Fibroblast of mammary gland (primary cell): ENCODE measurements at places on chromosomes 7 and 10.

- no peak for DNase-seq
These were observed 8.7 kb upstream of the JMJD1C start for GRCh38 chr10:63474488-63474887.

DNA sequence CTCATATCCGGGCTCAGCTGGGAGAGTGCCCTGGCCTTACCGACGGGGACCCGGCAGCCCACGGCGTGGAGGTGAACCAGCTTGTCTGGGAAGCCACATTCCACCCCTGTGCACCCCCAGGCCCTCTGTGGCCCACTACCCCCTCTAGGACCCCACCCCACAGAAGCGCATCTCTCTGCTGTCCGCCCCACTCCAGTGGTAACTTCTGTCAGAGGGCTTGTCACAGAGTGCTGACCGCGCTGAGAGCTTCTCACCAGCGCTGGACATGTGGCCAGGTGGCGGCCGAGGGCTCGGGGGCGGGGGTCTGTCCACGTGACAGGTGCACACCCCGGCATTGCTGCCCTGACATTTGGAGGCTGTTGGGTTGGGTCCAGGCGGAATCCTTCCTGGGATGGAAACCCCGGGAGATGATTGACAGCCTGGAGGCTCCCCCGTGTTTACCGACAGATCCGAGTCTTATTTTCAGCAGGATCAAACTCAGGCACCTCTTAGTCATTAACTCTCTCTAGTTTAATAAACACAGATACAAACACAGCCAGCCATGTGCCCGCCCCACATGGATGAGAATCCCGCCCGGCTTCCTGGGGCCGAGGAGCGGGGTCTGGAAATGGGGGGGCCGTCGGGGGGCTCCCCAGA, 5.1 kb downstream of the ELFN1 start:
- DNase-seq, result no peak

DNA sequence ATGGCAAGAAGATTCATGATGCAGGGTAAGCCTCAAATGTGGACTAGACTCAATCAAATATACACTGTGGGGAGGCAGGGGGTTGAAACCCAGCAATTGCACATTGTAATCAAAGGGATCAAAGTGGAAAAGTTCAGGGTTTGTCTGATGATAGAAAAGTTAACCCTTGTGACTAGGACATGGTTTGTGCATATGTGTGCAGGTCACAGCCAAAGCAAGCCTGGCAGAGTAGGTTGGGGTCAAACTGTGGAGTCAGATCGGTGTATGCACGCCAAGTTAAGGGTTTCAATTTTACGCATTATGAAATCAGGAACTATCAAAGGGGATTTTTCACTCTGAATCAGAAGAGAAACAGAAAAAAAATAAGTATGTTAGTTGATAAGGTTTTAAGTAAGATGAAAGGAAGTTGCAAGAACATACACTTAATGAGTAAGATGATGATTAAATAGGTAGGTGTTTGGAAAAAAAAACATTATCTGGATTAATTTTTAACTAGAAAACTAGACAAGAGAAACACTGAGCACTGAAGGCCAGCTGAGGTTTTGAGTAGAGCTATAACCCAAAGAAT, 188.3 kb downstream of the DGKB start:
- no peak for DNase-seq

- no peak for DNase-seq
These were observed 98.1 kb downstream of the TCF7L2 start for GRCh38 chr10:113047963-113048781.

- DNase-seq, result no peak
These were observed 16.8 kb downstream of the LAT2 start for GRCh38 chr7:74226633-74227032.

GRCh38 chr7:144786079-144786478, 49.8 kb downstream of the TPK1 start:
- DNase-seq, result no peak

DNA sequence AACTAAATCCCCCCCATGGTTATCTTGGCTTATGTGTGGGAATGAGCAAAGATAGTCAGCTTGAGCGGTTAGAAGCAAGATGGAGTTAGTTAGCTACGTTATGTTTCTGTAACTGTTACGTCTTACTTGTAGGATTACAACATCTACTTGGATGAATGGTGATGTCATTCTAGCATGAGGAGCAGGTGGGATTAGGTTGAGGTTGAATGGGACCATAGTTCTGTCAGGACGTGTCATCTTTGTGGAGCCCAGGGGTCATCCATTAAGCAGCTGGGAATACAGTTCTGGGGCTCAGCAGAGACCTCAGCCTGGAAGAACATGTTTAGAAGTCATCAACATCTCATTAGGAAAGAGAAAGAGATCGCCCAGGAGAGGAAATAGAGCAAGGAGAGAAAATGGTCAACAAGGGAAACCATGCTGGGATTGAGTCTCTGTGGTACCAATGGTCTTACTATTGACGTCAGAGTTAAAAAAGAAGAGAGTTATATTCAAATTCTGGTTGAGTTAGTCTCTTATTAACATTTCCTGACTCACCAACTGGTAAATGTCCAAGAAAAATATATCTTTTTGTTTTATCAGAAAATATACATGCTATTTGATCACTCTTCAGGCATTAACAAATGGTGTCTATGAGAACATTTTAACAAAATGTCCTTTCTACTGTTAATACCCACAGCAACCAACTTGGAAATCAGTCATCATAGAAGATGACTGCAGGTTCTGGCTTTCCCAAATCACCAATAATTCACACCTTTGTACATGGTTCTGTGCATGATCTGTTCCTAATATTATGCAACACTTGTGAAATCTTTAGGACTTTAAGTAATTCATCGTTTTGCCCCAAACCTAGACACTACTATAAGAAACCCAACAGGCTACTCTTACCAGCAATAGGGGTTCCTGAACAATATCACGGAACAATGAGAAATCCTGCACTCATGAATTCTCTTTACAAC, 96.9 kb downstream of the KIAA1217 start:
- DNase-seq, result peak; percentile 51

DNA sequence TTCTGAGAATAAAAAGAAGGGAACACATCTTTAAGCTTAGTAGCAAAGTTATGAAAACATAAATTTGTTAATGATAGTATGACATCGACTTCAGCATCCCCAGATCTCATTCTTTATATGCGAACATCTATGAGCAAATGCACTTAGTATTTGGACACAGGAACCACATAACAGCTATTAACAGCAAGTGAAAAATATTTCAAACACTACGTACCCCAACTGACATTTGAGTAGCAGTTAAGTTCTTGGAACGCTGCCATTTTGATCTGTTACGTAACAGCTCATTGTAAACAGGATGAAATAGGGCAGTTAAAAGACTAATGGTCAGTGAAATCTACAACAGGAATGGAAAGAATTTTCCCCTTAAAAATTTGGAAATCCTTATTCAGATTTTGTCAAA, 428.9 kb downstream of the TNS3 start:
- peak; percentile 91 for DNase-seq

DNA sequence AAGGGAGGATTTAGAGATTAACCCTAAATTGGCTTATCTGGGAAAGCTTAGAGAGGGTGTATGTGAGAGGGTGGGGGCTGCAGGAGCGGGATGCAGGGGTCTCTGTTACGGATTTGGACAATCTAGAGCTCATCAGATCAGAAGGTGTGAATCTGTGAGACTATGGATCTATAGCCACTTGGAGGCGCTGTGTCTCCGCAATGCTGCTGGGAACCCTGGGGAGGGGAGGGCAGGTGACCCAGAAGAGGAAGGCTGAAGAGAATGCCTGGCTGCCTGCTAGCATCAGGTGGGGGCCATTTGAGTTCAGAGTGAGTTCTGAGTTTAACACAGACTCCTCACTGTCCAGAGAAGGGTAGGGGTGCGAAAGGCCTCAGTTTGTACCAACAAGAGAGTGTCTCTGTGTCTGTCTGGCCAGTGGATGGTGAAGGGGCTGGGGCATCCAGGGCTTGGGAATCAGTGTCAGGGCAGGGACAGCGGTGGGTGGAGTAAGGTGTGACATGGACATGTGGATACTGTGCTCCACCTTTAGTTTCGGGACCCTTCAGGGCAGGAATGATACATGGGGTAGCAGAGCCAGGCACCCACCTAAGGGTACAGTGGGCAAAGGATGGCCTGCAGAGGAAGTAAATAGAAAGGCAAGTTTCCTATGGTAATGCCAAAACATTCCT, 187.3 kb upstream of the PRSS58 start:
- no peak for DNase-seq

DNA sequence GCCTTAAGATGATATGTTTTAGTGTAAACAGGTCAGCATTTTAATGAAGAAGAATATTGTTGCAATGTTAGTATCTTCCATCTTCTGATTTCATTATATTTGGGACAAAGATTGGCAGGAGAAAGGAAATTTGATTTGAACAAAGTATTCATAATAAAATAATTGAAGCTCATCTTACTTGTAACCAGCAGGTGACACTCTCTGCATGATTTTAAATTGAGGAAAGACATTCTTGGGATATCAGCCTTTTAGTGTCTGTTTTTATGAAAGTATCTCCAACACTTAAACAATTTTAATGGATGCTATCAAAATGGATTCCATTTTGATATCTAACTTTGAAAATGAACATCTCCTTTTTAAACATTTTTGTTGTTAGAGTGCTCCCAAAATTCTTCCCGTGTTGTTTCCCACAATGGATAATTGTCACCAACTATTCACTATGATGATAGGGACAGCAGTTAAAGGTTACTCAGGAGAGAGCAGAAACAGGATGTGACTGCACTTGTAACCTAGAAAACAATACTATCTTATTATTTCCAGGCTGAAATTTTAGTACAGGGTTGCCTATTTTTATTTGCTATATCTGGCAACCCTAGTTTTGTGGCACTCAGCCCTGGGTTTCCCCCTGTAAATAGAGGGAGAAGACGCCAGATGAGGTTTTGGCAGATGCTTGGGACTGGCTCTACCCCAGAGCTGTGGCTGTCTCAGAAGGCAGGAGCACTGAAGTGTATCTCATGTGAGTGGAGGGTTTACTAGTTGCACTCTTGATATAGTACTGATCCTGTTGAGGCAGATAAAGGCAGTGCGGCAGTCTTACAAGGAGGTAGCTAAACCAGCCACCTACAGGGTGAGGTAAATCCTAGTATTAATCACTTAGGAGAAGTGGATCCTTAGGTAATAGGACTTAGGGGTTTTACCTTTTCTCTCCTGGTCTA, 31.0 kb upstream of the ABCB4 start:
- DNase-seq, result peak; percentile 34

DNA sequence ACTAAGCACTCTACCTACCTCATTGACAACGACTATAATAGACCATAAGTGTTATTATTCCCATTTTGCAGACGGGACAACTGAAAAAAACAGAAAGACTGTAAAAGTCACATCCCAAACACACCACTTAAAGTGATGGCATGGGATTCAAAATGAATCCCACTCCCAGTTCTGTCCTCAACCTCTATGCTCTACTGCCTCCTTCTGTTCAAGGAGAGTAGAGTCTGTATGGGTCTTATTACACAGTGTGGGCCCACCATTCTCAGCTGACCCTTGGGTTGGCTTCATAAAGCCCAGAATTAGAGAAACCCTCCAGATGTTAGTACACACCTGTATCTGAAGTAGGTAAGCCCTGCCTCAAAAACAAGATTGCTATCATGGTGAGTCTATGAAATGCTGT, 102.2 kb downstream of the GRM8 start:
- no peak for DNase-seq

- no peak for DNase-seq
These were observed 32.5 kb downstream of the COL17A1 start for GRCh38 chr10:104053201-104053600.

DNA sequence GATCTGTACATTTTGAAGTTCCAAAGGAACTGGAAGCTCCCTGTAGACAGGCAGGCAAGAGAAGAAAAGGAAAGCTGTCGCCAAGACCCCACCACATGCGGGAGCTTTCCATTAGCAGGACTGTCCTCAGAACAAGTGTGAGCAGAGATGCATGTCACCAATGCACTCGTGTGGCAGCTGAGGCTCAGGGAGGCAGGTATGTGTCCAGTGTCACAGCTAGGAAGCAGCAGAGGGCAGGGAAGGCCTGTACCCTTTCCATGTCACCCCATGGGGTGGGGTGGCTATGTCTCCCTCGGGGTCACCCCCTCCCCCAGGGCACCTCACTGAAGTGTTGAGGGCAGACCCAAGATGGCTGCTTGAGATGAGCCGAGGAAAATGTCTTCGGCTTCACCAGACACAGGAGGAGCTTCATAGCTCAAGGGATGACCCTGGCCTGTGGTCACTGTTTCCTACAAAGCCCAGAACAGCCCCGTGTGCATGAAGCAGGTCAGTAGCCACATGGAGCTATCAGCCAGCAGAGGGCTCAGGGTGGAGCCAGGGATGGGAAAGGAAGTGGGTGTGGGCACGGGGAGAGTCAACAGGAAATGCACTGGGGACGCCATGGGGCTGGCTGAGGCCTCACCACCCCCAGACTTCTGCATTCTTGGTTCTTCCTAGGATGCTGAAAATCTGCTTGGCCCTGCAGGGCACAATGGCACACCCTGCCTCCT, 96.6 kb downstream of the FAM53B start:
- DNase-seq, result peak; percentile 52

GRCh38 chr10:124033887-124034218, 59.5 kb downstream of the CHST15 start:
- DNase-seq, result peak; percentile 14

DNA sequence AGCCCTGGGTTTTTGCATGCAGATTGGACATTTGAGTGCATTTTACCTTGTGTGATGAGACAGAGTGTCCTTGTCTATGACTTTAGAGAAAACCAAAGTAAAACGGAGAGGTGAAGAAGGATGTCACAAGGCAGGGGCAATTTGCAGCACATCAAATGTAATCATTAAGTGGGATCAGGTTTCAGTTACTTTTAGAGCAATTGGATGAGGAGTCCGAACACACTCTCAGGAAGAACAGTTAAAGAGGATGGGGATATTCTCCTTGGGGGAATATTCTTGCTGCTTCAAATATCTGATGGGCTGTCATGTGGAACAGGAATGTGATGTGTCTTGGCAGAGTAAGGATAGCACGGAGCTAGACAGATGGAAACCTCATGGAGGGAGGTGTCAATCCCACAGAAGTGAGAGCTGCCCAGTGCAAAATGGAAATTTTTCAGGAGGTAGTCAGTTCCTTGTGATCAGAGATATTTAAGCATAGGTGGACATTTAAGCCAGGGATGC, 757 bp downstream of the RAB19 start:
- DNase-seq, result no peak

DNA sequence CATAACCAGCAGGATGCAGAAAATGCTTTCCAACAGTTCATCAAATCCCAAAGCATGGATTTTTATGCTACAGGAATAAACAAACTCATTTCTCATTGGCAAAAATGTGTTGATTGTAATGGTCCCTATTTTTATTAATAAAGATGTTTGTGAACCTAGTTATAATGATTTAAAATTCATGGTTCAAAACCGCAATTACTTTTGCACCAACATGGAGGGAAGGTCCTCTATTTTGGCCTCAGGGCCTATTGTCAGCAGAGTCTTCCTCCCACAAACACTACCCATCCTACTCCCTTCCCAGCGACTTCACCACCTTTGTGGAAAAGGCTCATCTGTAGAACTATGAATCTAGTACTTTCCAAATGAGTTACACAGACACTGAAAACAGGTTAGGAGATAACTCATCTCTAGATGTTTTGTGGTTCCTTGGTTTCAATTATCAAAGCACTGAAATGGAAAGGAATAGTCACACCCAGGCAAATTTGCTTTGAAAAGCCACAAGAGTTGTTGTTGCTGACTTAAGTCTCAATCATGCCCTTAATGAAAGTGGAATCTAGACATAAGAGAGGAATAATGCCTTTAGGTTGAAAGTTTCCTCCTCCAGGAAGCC, 59.4 kb upstream of the FRMD4A start:
- no peak for DNase-seq

- DNase-seq, result peak; percentile 1
These were observed 134.6 kb upstream of the NPSR1 start for GRCh38 chr7:34523226-34523918.
